Astrocyte (in vitro differentiated cells and primary cell): ENCODE measurements at places on chromosomes 1 and 21. TPM values are rescaled to one million over a fixed set of nuclear protein-coding genes. Genes with fewer than 3 reads are reported as not detected.

VSIG8 gene
- total RNA-seq: not detected in 2 replicates

PLEKHN1 gene
- total RNA-seq: 2.1 and 2.4 TPM in 2 replicates

OR2L5 gene
- total RNA-seq: not detected in 2 replicates

LENEP gene
- total RNA-seq: 0.99 TPM in 1 of 2 replicates, not detected in the other

CHI3L2 gene
- total RNA-seq: 0.65 TPM in 1 of 2 replicates, not detected in the other

FCRL5 gene
- not detected in 2 replicates for total RNA-seq

LCE6A gene
- total RNA-seq: not detected in 2 replicates

RPE65 gene
- 0.27 and 0.91 TPM in 2 replicates for total RNA-seq

PRAMEF17 gene
- total RNA-seq: not detected in 2 replicates

SPATA17 gene
- 1.3 and 1.6 TPM in 2 replicates for total RNA-seq

OLIG1 gene
- total RNA-seq: not detected in 2 replicates

MFAP2 gene
- total RNA-seq: 121 and 132 TPM in 2 replicates

EIF2D gene
- total RNA-seq: 27.3 and 33.6 TPM in 2 replicates

SKI gene
- total RNA-seq: 63.4 and 66.2 TPM in 2 replicates

LRRC38 gene
- total RNA-seq: not detected in 2 replicates
